ENCODE measurements at places on chromosomes 6 and 20.

DNA sequence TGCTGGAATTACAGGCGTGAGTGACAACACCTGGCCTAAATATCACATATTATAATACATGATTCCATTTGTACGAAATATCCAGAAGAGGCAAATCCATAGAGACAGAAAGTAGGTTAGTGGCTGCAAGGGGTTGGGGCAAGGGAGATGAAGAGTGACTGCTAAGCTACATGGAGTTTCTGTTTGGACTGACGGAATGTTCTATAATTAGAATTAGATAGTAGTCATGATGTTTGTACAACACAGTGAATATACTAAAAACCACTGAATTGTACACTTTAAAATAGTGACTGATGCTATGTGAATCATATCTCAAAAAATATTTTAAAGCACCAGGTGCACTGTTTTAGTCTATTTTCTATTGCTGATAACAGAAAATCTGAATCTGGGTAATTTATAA lies 3.7 kb upstream of the HEBP2 start:
- DNase-seq: no peak
- no peak overlapping the region for H3K27ac ChIP-seq
- H3K36me3 ChIP-seq: no peaks in the 10 kb centered on the region

- H3K4me3 ChIP-seq: no peak overlapping the region
- no peaks in the 10 kb centered on the region for H3K36me3 ChIP-seq
- H3K4me1 ChIP-seq: no peaks in the 10 kb centered on the region
- DNase-seq: no peak
These were observed 36.4 kb downstream of the RIPOR2 start for GRCh38 chr6:24899136-24899996.

DNA sequence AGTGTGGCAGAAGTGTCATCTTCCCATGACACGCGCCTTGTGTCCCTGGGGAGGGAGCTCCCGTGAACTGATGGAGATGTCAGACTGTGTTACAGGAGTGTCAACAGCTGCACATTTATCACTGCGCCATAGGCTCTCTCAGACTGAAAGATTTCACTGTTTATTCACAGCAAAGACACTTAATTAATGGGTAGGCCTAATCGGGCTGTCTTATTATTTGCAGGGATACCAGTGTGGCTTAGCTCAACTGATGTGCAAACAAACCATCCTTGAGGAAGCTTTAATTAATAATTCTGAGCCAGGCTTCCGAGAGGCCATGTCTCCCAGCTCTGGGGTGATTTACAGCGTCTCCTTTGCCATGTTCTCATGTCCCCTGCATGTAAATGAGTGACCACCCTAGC lies 771.0 kb downstream of the QKI start:
- H3K4me1 ChIP-seq: no peaks in the 10 kb centered on the region
- no peak overlapping the region for H3K27ac ChIP-seq
- DNase-seq: no peak
- no peak overlapping the region for H3K4me3 ChIP-seq
- no peaks in the 10 kb centered on the region for H3K36me3 ChIP-seq

DNA sequence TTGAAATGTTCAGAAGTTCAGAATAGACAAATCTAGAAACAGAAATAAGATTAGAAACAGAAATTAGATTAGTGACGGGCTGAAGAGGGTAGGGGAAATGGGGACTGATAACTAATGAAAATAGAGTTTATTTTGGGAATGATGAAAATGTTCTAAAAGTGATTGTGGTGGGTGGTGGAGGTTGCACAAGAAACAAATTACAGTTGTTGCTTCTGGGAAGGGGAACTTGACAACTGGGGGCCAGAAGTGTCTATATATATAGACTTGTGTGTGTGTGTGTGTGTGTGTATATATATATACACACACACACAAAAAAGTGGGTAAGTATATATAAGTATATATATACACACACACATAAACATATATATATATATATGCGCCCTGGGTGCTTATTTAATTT lies 86.5 kb upstream of the RREB1 start:
- H3K27ac ChIP-seq: no peak overlapping the region
- H3K4me3 ChIP-seq: no peak overlapping the region
- H3K4me1 ChIP-seq: no peaks in the 10 kb centered on the region

DNA sequence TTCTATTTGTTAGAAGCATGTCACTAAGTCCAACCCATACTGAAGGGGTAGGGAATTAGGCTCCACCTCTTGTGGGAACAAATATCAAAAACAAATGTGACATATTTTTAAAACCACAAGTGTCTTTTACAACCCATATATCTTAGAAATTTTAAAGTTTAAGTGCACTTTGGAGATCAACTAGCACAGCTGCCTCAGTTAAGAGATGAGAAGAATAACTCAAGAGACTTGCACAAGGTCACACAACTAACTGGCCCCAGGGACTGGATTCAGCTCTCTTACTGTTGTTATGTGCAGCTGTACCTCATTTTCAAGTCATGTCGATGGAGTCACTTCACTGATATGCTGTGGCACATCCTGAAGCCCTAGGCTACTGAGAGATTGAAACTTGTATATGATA lies 102.9 kb upstream of the BMP2 start:
- no peaks in the 10 kb centered on the region for H3K36me3 ChIP-seq
- peaks cover 13% of the 10 kb centered on the region for H3K4me1 ChIP-seq

All from RWPE2 (cell line).